ENCODE measurements at places on chromosomes 5 and 9. TPM values are rescaled to one million over a fixed set of nuclear protein-coding genes. Genes with fewer than 3 reads are reported as not detected.

The MELK gene
- total RNA-seq = 7.0 TPM

The CRHBP gene
- 9.2 TPM for total RNA-seq

The CATSPER3 gene
- not detected for total RNA-seq

The LNPEP gene
- 37.8 TPM for total RNA-seq

The PPP1R26 gene
- 11.0 TPM for total RNA-seq

The TPRN gene
- 4.2 TPM for total RNA-seq

The GLRX gene
- total RNA-seq = 87.0 TPM
